ENCODE measurements at places on chromosomes 2 and 18.

GRCh38 chr2:240601831-240602160 lies 15.3 kb downstream of the CAPN10 start:
- no peak for DNase-seq

DNA sequence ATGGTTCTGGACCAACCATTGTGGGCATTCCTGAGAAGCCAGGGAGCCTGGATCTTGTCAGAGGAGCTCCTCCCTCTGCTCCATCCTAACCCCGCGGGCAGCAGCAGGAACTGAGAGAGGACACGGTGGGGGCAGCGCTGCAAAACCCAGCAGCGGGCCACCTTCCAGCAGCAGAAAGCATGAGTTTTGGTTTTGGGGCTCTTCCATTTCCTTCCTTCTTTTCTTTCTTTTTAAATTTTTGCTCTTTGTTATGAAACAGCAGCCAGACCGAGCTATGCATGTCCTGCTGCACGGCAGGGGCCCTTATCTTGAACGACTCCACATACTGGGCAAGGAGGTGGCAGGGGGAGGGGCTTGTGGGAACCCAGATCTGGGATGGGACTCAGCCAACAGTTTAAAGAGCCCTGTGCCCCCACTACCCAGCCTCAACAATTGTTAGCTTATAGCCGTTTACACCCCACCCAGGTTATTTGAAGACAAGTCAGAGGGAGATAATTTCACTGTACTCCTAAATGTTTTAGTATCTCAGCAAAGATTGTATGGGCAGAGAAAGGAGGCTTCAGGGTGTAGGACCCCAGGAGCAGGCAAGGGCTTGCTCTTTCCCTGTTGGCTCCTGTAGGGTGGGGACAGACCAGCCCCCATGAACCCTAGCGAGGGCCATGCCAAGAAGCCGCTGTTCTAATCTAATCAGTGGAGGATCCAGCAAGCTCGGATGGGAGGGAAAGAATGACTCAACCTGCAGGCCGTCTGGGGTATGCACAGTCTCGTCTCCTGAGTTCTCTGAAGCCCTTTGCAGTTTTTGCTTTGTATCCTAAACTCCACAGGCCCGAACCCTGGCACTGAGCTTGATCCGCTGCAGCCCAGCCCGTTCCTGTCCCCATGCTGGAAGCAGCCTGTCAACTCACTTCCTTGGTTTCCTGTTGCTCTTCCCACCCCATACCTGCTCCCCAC lies 75.3 kb downstream of the LRRFIP1 start:
- no peak for DNase-seq

DNA sequence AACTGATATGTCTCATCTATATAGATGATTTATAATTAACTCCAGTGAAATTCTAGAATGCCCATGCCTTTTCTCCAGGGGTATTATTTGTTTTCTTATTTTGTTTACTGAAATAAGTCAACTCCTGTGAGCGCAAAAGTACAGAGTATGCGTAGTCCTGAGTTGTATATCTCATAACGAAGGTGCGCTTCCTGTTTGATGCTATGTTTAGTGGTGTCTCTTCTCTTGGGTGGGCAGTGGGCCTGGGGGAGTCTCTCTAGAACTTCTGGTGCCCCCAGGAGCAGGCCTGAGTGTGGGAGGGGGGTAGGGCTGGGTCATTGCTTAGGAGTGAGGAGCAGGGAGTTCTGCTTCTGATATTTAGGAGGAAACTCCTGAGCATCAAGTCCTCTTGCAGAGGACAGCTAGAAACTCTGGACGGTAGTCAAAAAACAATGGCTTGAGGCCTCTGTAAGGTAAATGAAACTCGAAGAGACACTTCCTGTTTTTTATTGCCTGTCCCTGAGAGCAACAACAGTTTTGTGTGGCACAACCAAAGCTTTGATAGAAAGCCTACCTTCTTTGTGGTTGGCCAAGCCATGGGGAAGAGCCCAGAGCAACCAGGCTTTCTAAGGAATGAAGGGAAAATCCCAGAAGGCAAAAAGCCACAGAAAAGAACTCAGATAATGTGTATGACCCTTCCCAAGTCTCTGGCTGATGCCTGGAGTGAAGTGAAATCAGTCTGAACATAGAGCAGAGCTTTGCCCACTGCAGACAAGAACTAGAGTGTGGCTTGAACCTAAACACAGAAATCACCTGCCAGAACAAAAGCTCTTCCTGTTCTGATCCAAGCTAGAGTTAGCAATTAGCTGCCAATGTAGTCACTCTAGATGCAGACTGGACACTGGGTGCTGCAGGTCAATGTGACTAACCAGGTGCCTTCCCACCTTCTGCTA lies 8.5 kb upstream of the SP140L start:
- no peak for DNase-seq

GRCh38 chr2:97911206-97911921 lies 84.4 kb downstream of the TMEM131 start:
- DNase-seq, result no peak

GRCh38 chr2:59654710-59655109 lies 898.7 kb downstream of the BCL11A start:
- DNase-seq, result no peak

GRCh38 chr18:35005963-35006577 lies 35.1 kb upstream of the MAPRE2 start:
- DNase-seq, result peak; percentile 18
